ENCODE measurements at places on chromosomes 1 and 21.

DNA sequence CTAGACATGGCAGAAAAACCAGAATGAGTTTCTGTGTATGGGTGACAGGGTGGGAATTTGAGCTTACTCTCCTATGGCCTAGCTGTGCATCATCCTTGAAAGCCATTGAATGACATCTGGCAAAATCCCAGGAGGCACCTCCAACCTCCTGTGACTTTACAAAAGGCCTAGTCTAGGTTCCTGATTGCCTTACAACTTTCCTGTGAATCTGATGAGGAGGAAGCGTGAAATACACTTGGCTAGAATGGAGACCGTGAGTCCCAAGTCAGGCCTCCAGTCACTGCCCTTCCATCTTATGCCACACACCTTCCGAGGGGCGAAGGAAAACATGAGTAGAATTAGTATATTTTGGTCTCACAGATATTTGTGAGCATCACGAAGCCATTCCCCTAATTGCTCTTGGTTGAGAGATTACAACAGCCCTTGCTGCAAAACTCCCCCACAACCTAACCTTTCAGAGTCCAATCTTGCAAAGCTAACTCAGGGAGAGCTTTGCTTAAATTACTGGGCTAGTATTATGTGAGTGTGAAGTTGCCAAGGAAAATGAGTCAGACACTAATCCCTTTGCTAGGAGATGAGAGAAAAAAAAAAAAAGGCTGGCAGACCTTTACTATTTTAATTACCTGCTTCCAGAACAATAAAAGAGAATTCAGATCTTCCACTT is 36.3 kb upstream of the PAXBP1 start:
- DNase-seq = no peak

DNA sequence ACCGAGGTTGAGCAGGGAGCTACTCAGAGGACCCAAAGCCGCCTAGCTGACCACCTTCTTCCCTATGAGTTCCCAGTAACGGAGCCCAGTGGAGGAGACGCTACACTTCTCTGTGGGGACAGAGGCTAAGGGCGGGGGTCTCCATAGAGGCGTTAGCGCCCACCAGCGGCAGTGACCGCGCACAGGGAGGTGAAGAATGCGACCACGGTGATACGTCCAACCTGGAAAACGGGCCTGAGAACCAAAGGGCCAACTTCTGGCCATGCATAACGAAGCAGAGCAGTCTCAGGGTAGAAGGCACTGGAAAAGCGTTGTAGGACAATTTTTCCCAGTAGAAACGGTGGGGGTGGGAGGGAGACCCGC is 400 bp upstream of the COG2 start:
- no peak for DNase-seq

DNA sequence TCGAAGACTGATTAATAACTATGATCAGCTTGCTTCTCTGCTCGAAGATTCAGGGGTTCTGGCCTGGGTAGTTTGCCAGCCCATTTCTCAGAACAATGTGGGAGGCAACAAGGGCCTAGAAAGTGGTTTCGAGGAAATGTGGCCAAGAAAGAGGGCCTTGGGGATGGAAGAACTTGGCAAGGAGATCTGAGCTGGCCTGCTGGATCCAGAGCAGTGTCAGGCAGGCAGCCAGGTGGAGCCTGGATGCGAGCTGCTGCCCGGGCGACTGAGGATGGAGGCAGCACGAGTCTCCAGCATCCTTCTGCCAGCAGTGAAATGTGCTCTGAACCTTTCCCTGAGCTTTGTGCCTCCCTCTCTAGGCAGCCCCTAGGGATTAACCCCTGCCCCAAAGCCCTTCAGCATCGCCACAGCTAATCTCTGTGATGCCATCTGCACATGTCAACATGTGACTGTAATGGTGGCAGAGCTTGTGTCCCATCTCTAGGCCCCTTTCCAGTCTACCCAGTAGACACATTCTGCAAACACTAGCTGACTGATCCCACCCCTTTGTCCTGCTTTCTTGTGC is 61.0 kb upstream of the NEK2 start:
- no peak for DNase-seq

GRCh38 chr1:221915764-221916163 is 173.9 kb upstream of the DUSP10 start:
- DNase-seq = no peak

DNA sequence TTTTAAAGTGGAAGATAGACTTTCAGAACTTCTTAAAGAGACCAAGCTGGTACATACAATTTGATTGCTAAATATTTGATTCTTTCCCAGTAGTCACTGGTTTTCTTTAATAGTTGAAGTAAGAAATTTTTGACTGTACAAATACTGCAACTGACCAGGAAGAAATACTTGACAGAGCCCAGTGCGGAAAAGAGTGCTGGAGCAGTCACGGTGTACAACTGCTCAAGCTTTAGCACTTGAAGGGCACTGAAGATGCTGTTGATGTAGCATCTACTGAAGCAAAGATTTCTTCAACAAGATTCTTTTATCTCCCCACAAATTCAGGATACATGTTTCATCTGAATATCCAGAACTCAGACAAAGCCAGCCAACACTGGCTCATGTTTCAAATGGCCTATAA is 41.5 kb downstream of the SLC35F3 start:
- DNase-seq = no peak
